ENCODE measurements at places on chromosomes 3 and 15.

DNA sequence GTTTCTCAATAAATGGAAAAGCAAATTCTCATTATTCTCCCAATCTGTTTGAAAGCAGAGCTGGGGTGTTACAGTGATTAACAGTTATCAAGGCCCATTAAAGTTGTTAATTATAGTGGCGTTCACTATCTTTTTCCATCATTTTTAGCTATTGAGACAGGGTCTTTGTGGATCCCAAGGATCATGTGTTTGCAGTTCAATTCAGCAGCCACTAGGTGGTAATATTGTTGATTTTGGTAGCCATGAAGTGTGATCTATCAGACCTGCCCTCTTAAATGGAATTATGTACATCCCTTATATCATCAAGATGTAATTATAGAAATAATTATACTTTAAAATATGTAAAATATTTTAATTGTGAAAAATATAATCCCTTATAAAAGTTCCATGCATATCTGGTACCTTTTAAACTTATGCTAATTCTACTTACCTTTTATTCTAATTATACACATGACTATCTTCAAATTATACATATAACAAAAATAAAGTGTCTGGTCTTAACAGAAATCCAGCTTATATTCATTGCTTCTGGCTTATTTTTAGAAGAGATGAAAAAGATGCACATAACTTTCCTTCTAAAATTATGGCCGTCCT is 126.4 kb downstream of the GREM1 start:
- DNase-seq: no peak

- no peak for DNase-seq
Observed at GRCh38 chr15:67611370-67612369, 69.2 kb downstream of the MAP2K5 start.

DNA sequence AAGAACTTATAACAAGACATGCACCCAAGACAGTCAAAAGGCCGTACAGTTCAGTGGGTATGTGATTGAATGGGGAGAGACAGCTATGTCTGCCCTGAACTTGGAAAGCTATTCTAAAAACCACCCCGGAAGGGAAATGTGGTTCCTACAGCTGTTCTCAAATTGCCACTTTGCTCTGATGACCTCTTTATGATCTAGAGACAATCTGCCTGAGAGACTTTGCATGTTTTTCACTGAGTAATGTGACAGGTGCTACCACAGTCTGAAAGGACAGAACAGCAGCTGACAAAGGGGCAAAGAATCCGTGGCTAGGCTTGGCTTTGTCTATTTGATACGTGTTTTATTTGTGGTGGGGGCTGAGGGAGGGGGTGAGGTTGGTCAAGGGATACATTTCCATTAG is 148.3 kb upstream of the NPHP3 start:
- DNase-seq: no peak

GRCh38 chr3:52052831-52053306 is 3.5 kb downstream of the DUSP7 start:
- no peak for DNase-seq

DNA sequence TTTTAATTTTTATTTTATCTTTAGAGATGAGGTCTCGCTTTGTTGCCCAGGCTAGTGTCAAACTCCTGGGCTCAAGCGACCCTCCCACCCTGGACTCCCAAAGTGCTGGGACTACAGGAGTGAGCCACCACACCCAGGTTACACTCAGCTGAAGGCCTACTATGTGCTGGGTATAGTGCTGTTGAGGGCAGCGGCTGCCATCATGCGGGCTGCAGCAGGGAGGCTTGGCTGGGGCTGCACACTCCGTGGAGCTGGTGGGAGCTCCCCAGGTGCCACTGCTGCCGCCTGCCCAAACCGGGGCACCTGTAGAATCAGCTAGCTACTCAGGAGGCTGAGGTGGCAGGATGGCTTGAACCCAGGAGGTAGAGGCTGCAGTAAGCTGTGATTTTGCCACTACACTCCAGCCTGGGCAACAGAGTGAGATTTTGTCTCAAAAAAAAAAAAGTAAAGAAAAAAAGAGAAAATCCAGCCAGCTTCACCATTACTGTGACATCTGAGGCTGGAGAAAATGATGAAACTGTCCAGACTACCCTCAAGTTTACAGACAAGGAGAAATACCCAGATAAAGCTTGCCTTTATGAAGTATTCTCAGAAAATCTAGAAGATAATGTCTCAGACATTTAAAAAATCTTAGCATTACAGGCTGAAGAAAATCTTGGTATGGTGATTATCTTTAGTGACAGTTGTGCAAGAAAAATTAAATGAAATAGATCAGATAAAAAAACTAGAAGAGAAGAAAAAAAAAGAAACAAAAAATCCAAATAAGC is 42.1 kb downstream of the CRABP1 start:
- no peak for DNase-seq

GRCh38 chr3:52539010-52539653 is 2.7 kb downstream of the UQCC5 start:
- no peak for DNase-seq

DNA sequence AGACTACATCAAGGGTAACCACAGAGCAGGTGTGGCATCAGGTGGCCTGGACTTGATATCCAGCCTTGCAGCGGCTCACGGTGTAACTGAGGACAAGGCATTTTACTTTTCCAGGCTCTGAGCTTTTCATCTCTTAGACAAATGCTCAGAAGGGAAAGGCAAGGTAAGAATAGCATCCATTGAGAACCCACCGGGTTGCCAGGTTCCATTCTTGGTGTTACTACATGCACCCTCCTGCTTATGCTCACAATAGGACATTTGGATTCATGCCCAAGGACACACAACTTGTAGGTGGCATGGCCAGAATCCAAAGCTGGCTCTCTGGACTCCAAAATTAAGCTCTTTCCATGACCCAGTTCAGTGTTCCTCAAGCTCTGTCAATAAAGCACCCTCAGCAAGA is 85.5 kb downstream of the CCNL1 start:
- no peak for DNase-seq

DNA sequence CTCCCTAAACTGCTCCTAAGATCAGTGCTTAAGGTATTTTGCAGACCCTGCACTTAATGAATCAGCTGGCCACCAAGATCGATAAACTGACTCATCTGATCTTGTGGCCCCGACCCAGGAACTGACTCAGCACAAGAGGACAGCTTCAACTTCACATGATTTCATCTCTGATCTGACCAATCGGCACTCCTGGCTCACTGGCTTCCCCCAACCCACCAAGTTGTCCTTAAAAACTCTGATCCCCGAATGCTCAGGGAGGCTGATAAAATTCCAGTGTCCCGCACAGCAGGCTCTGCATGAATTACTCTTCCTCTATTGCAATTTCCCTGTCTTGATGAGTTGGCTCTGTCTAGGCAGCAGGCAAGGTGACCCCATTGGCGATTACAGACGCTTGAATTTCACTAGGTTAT is 13.5 kb downstream of the HTR3E start:
- DNase-seq: no peak

DNA sequence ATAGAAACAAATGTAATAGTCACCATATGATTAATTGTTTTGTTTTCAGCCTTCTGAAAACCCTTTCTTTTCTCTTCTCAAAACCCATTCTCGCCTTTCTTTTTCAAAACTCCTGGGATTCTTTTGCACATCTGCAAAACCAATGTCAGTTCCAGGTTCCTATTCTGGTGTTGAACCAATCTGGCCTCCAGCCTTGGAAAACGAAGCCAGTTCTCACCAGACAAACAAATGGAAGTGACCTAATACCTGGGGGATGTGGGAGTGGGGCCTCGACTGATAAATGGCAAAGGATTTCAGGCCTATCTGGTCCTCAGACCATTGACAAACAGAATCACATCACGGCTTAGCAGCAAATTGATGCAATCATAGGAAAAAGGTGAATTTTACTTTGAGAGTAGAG is 73.0 kb downstream of the COL8A1 start:
- no peak for DNase-seq

GRCh38 chr3:104735691-104736090 is 631.0 kb upstream of the ALCAM start:
- DNase-seq: no peak

- no peak for DNase-seq
Observed at GRCh38 chr15:76976141-76976540, 18.8 kb upstream of the PSTPIP1 start.

GRCh38 chr3:157442729-157443128 is 6.1 kb downstream of the PTX3 start:
- DNase-seq: no peak

- DNase-seq: no peak
Observed at GRCh38 chr15:94324117-94324826, 92.9 kb downstream of the MCTP2 start.

DNA sequence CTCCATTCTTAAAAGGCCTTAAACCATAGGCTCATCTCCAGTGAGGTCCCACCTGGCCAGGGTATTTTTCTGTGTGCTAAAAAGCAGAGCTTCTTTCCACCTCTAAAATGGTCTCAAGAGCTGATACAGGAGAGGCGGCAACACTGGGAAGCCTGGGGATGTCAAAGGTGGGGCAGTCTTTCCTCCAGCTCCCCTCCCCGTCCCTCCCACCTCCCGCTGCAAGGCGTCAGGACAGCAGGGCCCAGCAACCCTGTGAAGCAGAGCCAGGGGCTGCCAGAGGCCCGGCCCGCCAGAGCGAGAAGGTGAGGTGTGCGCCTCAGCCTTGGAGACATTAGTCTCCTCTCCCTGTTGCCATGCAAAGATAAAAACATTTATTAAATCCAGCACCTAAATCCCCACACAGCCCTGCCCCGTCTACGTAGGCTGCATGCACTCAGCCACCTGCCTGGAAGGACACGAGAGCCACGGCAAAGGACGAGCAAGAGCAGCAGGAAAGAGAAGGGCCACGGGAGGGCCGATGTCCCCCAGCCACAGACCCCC is 75.6 kb downstream of the FAM174B start:
- DNase-seq: no peak

DNA sequence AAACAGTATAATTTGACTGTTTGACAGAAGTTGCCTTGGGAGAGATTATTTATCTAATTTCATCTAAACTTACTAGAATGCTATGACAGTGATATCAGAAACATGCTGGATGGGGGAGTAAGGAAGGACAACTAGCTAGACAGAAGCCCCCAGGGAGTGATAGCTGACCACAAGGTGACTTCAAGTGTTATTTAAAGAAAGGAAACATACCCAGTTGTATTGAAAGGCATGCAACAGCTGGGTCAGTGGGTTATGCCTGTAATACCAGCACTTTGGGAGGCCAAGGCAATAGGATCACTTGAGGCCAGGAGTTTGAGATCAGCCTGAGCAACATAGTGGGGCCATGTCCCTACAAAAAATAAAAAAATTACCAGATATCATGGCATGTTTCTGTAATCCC is 69.6 kb downstream of the SLC49A4 start:
- DNase-seq: no peak

DNA sequence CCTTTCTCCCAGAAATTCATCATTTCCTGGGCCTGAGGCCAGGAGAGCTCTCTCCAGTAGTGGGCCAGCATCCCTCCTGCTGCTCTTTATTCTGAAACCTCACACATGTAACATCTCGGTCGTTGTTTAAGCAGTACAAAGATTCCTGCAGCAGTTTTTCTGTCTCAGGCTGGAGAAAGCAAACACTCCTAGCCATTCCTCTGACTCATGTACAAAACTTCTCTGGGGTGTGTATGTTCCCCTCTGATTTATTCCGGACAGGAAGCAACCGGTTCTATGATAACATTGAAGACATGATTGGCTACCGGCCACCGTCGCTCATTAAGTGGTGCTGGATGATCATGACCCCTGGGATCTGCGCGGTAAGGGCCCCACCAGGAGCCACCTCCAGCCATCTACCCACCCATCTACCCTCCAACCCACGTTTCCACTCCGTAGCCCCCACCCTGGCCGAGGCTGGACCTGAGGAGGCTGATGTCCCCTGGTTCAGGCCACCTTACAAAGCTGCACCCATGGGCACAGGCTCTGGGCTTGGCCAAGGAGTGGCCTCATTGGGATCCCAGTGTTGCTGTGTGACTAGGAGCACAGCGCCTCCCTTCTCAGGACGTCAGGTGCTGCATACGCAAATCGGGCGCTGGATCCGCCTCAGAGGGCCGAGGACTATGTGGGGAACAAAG is 58.6 kb upstream of the SLC6A1 start:
- DNase-seq: no peak

GRCh38 chr3:60514085-60514649 is 737.1 kb downstream of the FHIT start:
- no peak for DNase-seq

GRCh38 chr3:188343894-188344293 is 189.9 kb downstream of the LPP start:
- DNase-seq: no peak

DNA sequence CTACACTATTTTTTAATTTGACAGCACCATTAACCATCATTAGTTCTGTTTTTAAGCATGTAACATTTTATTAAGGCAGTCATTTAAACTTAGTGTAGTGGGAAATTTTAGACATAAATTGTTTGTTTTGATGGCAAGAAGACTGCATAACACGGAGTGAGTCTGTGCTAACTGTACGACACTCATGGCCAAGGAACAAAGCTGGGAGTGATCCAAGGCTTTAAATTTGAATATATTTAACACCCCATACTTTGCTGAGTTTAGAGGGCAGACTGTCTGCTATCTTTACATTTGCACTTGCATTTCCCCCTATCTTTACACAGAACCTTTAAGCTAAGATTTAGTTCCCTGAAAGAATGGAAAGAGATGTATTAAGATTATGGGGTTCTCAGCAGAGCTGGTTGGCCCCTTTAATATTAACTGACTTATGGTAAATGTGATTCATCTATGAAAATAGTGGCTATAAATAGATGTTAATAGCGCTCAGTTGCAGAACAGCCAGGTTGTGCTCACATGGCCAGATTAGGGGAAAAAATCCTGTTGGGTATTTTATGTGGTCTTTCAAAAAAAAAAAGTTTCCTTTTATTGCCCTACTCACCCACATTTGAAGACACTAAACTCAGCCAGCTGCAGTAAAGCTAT is 120.7 kb downstream of the CMSS1 start:
- DNase-seq: no peak

GRCh38 chr3:78455712-78456433 is 1311.9 kb downstream of the ROBO1 start:
- no peak for DNase-seq

DNA sequence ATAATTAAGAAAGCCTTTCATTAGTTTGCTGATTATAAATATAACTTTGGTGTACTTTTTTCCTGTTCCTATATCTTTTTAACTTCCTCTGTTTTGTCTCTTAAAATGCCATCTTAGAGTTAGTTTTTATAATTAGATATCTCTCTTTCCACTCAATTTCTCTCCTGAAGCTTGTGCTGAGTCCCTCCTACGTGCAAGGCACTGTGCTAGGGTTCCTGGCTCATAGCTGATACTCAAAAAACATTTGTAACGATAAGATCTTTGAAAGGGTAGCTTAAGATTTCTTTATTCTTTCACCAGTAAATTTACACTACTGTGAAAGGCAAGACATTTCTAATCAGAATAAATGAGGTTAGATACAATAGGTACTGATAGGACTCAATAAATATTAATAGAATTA is 358.8 kb downstream of the MECOM start:
- DNase-seq: no peak

DNA sequence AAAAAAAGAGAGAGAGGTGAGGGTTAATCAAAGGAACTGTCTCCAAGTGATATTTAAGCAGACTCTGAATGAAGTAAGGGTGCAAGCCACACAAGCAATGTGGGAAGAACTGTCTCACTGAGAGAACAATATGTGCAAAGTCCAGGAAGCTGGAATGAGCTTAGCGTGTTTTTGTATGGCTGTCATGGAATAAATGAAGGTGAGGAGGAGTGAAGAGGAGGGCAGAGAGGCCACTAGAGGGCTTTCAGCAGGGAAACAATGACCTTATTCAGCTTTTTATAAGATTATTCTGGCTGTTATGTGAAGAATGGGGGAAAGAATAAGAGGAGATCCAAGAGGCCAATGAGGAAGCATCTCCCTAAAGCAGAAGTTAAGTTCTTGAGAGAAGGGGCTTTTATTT is 86.9 kb upstream of the COL8A1 start:
- no peak for DNase-seq

GRCh38 chr3:156497326-156497725 is 57.6 kb downstream of the SSR3 start:
- no peak for DNase-seq
